Activated T-helper 17 cell treated with anti-CD3 and anti-CD28 coated beads, Interleukin-2, amount 50 U/mL, for 72 hours (primary cell): ENCODE measurements at places on chromosomes 3 and 15. TPM values are rescaled to one million over a fixed set of nuclear protein-coding genes. Genes with fewer than 3 reads are reported as not detected.

COL6A5 gene
- not detected for total RNA-seq

DNA sequence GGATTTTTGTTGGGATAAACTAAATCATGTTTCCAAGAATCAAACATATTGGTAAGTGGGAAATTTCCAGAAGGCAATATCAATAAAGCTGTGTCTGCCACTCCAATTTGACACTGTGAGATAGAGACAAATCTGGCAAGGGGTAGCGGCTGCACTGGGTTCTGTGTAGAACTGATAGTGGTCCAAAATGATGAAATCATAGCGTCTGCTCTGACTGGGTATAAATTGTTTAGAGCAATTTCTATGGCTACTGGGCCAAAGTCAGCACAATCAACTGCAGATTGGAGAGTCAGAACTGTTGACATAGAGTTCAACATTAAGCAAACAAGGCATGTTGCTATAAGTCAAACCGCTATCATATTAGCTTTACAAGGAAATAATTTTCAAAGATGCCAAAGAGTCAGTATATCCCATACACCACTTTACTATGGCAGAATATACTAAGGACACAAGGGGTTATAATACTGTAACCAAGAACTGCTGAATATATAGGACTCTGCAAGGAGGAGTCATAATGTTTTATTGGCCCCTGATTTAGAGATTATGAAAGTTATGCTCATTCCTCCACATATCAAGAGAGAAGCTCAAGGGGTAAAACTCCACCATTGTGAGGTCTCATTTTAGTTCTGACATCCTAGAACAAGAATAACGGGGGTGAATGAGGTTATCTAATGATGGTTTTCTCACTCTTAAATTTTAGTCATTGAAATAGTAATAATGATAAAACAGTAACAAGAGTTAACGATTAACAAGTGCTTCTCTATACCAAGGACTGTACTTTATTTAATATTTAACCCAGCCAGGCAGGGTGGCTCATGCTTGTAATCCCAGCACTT is 309.7 kb upstream of the GADL1 start:
- ATAC-seq, result no peak

DNA sequence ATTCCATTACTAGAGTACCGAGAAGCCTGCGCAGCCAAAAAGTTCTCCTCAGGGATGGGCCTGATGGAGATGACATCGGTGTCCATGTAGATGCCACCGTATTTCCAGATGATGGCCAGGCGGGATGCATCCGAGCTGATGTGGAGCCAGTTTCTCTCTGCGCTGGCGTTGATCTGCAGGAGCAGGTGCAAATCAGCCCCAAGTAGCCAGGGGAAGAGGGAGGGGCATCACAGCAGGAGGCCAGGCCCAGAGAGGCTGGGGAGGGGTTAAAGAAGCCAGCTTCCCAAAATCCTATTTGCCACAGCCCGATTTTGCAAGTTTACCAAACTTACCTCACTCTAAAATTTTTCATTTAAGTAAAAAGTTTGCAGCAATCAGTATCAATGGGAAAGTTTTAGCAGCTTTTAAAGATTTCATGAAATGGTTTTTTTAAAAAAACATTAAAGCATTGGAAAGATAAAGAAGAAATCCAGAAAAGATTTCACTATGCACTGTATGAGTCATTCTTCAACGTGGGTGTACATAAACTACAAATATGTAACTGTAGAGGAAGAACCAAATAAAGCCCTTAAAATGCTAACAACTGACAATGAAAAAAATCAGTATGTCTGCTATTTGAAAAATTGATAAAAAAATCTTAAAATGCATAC is 7.4 kb downstream of the A4GNT start:
- no peak for ATAC-seq

HESX1 gene
- 0.65 TPM for total RNA-seq

PPP1R14D gene
- total RNA-seq, result not detected

GRCh38 chr3:10185804-10186762 is 21.4 kb downstream of the IRAK2 start:
- ATAC-seq, result peak; percentile 18

- no peak for ATAC-seq
Measured at GRCh38 chr3:11692532-11692813, 48.8 kb upstream of the VGLL4 start.

DNA sequence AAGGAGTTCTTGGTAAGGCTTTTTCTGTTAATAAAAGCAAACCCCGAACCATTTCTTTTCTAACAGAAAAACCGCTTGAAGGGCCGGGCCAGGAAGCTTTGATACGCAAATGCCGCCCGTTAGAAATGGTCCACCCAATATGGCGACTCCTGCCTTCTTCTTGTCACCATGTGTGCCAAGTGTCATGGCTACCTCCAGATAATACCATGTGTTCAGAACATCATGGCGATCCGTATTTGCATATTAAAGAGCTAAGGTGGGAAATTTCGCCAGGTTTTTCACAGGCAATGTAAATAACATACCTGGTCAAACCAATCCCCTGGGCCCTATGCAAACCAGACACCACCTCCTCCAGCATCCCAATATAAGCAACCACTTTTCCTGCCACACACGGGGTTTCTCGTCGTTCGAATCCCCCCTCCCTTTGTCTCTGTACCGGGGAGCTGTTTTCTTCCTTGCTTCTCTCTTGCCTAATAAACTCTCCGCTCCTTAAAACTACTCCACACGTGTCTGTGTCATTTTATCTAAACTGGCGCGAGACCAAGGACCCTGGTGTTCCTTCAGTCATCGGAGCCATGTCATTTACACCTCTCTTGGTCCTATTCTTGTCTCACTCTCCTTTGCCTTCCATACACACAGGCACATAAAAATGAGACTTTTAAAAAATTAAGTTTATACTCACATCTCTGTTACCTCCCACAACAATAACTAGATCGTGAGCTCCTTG is 34.5 kb downstream of the NCEH1 start:
- ATAC-seq, result no peak

- ATAC-seq, result no peak
Measured at GRCh38 chr3:45275006-45275704, 49.1 kb upstream of the TMEM158 start.

MEX3B gene
- 1.4 TPM for total RNA-seq
